H7 (cell line): ENCODE measurements at places on chromosomes 6 and 20. TPM values are rescaled to one million over a fixed set of nuclear protein-coding genes. Genes with fewer than 3 reads are reported as not detected.

DNA sequence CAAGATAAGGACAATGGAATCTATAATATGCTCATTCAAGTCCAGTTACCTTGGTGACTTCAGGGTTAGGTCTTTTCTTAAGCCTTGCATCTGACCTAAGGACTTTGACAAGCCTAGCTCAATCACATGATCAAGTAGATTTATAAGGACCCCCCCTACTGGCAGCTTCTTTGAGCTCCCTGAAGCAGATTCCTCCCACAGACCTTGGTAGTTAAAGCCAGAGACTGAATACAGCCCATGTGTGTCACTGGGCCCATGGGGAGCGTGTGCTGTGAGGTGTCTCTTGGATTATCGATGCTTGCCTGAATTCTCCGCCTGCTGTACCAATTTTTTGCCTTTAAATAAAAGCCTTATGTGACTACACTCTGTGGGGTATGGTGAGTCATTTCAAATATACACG, 372.7 kb upstream of the RGS17 start:
- peak; percentile 3 for DNase-seq

DNA sequence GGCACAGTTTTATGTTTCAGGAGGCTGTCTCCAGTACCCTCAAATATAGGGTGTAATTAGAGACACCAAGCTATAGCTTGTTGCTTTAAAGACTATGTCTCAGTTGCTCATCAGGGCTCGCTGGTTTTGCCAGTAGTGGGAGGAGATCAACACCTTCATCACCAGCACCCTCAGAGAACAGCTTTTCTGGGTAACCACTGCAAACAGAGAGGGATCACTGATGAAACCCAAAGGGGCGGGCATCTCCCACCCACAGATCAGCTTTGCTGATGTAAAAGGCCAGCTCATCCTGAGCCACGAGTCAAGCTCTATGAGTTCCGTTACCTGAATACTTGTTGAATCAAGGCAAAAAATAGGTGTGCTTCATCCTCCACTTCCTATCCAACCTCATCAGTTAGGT, 187.7 kb downstream of the AIG1 start:
- DNase-seq: no peak

The SLC22A16 gene
- total RNA-seq: not detected in 2 replicates

DNA sequence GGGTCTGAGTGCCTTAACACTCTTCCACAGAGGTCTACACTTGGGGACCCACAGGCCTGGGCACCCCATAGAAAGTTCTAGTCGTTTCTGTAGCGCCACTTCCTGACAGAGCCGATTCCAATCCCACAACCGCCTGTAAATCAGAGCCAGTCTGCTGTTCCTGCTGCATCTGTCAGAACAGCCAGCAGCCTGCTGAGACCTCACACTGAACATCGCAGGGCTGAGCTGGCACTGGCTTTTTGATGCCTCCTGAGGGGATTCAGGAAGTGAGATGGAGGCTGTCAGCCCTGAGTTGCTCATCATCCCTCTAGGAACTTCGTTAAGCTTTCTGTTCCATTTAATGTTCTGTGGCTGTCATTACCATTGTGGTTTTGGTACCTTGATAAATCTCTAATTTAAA, 48.9 kb downstream of the DCBLD1 start:
- no peak for DNase-seq

DNA sequence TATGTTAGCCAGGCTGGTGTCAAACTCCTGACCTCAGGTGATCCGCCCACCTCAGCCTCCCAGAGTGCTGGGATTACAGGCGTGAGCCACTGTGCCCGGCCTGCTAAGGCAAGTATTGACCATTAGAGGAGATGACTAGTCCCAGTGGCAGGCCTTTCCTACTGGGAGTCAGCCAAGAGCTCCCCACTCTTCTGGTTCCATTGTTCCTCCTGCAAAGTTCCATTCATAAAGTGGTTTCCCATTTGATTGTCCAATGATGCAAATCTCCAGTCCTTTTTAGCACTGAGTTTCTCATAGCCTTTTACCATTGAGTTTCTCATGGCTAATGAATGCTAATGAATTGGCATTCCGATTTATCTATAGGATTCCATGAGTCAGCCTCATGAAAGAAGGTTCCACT, 148.3 kb upstream of the ESR1 start:
- DNase-seq: no peak

The DBNDD2 gene
- total RNA-seq: 12.5 and 23.4 TPM in 2 replicates

The NFYA gene
- total RNA-seq: 12.1 and 20.0 TPM in 2 replicates

The LPA gene
- total RNA-seq: not detected in 2 replicates

The HIVEP2 gene
- total RNA-seq: 4.1 and 6.5 TPM in 2 replicates

- DNase-seq: peak; percentile 12
Observed at GRCh38 chr6:24205020-24205492, 79.0 kb downstream of the NRSN1 start.

GRCh38 chr6:79518842-79519241, 18.4 kb downstream of the LCA5 start:
- DNase-seq: no peak

- no peak for DNase-seq
Observed at GRCh38 chr20:50385733-50386640, 124.2 kb upstream of the PTPN1 start.

GRCh38 chr6:91276315-91276714, 689.4 kb upstream of the MAP3K7 start:
- DNase-seq: peak; percentile 53

DNA sequence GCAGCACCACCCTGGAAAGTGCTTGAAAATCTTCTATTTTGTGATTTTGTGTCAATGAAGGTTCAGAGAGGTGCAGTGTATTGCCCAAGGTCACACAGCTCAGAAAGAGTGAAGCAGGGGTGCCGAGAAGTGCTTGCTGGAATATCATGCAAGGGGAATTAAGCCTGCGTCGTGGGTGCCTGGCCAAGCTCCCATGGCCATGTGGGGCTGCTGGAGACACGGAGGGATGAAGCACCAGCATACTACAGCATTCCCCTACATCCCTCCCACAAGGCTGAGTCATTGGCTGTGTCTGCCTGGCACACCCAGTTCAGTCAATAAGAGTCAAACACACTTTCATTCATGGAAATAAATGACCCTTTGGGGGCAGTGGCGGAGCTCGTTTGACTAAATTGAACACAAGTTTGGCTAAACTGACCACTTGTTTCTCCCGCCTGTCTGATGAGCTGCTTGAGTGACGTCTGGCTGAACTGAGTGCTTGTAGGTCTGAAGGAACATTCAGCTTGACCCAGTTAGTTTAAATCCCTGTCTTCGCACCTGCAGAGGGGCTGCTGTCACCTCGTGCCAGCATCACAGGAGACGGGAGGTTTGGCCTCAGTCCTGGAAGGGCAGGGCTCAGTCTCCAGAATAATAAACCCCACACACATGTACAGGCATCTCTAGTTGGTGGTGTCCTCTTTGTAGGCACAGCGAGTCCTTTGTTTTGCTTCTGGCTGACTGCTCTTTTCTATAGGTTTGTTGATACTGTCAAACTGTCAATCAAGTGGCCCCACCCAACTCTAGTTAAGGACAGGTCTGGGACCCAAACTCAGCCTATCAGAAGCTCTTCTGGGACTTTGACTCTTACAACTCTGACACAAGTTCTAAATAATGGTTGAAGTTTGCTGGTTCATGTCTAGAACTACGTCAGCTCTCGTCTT, 8.4 kb upstream of the TGM2 start:
- DNase-seq: no peak

GRCh38 chr20:19018881-19019280, 193.6 kb upstream of the SLC24A3 start:
- DNase-seq: peak; percentile 31

- no peak for DNase-seq
Observed at GRCh38 chr20:10110151-10110550, 75.4 kb downstream of the ANKEF1 start.

The TAF11 gene
- total RNA-seq: 52.8 and 55.4 TPM in 2 replicates

DNA sequence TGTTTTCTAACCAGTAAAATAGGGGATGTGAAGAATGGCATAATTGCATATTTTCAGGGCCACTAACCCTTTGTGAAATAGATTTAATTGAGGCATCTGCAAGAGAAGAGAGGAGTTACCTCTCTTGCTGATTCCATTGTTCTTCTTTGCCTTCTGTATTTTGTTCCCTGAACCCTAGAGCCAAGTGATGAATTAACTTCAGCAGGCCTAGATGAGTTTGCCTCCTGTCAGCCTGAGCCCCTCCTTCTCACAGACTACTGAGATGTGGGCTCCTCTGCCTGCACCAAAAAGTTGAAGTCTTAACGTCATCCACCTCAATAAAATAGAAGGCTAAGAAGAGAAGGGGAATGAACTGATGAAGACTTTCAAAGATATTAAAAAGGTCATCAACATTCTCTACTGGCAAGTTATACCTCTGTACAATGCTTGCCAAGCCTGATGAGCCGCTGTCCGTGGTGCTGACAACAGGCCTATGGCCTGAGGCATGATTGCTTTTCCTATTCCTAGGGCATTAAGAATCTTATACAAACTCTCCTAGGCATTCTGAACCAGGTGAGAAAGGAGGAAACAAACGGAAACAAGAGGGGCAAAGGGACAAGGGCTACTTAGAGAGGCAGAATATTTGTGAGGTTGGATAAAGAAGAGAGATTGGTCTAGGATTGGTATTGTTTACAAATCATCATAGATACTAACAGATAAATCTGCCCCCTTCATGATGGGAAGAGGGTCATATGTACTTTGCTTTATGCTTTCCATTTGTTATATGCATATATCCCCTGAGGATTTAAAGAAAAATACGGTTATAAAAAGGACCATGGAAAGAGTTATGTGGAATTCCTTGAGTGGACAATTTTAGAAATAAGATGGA, 46.8 kb downstream of the CD24 start:
- DNase-seq: peak; percentile 56

DNA sequence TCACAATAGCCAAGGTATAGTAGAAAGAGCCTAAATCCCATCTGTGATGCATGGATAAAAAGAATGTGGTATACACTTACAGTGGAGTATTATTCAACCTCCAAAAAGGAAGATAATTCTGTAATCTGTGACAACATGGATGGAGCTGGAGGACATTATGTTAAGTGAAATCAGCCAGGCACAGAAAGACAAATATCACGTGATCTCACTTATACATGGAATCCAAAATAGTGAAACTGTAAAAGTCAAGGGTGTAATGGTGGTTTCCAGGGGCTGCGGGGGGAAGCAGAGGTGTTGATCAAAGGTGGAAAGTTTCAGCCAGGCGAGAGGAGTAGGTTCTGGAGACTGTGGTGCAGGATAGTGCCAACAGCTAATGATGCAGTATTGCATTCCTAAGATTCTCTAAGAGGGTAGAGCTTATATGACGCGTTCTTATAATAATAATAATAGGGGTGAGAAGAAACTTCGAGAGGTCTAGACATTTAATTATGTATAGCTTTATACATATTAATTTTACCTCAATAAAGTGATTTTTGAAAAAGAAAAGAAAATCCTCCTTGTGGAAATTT, 246.1 kb downstream of the FOXA2 start:
- DNase-seq: no peak

DNA sequence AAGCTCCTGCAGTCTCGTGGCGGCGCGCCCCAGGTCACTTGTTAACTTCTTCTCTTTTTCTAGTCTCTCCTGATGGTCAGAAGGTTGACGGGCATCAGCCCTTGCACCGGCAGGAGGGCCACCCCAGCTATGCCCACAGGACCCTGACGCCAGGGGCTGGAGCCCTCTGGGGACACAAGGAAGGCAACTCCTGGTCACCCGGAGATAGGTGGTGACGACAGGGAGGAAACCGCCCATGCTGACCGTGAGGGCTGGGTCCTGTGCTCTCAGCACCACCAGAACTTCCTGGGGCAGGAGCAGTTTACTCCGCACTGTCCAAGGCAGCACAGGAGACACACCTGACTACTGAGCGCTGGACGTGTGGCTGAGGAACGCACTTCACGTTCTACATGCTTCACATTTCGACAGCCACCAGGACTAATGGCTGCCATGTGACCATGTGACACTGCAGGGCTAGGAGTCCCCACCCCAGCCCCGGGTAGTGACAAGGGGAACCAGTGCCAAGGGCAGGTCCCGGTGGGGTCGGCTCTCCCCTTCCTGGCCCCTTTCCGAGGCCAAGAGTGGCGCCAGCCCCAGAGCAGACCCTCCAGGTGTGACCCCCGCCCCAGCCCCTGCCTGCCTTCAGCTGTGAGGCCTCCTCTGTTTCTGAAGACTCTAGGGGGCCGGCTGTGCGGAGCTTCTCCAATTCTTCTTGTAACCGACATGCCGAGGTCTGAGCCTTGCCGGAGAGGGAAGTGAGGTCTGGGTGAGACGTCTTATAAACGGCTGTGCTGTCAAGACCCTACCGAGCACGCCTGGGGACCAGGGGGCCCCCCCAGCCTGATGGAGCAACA, 45.2 kb downstream of the DSTN start:
- DNase-seq: peak; percentile 39

- no peak for DNase-seq
Observed at GRCh38 chr6:21461844-21462518, 131.6 kb upstream of the SOX4 start.

The NRN1 gene
- total RNA-seq: 0.63 TPM in 1 of 2 replicates, not detected in the other

GRCh38 chr20:57133926-57134650, 132.4 kb downstream of the BMP7 start:
- DNase-seq: no peak

The TRIM10 gene
- total RNA-seq: not detected in 2 replicates

DNA sequence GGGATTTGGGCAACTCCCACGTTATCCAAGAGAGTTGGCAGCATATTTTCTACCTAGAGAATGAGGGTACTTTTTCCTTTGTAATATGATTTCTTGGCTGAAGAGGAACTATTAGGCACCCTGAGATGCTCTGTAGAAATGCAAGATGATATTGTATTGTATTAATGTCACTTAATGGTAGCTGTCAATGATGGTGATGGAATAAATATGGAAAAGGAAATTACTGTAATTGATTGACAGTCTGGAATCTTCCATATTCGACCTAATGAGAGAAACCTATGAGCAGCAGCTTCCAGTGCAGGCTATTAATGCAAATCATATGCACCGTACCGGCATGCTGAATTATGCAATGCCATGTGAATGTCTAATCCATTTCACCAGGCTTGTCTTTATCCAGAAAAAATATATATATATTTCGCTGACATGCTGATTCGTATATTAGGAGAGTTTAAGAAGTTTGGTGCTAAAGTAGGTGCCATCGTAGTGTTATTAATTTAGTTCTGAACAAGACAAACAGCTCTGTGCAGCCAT, 494.2 kb upstream of the JARID2 start:
- no peak for DNase-seq

DNA sequence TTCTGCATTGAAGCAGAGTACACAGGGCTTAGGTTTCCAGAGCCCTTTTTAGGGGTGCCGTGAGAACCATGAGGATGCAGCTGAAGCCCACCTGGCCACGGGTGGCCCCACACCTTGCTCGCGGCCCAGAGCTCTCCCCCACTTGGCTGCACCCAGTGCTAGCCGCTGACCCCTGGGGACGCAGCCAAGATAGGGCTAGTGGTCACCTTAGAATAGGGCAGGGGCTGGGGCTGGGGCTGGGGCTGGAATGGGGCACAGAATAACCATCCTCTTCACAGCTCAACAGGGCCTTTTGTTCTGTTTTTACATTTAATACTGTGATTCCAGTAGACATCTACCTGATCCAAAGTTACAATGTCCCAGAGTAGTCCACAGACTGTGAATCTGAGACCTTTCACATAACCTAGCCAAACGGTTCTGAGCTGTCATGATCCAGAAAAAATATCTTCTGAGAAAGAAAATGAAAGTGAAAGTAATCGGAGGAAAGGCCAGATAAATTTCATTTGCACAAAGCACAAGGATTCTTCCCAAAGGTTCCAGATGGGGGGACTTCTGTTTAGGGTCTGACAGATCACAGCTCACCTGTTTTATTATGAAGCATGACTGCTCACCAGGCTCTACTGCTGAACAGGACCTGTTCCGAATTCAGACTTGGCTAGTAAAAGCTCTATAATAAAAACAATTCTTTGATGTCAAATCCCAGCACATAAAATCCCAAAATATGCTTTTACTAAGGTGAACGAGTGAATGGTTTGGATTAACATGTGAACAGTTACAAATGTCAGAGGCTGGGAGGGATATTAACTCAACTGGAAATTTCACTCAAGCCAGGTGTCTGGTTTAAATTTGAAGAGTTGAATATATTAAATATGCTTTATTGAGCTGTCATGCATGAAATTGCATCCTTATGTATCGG, 401.9 kb downstream of the THBS2 start:
- no peak for DNase-seq
